ENCODE measurements at places on chromosomes 12 and 14.

DNA sequence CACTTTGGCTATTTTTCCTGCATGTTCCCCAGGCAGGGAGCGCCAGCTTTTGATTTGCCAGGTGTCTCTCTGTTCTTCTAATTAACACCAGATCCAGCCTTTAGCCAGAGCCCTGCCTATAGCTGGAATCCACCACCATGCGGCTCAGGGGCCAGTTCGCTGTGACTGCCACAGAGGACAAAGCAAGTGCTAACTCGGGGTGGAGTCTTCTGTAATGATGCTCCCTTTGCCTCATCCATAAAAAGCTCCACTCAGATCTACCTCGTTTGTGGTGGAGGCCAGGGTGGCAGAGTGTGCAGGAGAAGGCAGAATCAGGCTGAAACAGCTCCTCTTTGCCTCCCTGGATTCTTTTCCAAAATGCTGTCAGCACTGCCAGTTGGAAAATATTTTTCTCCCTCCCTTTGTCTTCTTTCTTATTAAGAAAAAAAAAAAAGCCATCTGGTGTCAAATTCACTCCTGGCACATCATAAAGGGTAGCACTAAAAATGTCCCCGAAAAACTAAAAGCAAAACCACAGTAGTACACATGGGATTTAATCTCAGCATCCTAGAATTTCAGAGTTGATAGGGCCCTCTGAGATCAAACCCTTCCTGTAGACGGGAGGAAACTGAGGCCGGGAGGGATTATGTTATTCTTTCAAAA, 18.0 kb upstream of the CTDSP2 start:
- DNase-seq: no peak

DNA sequence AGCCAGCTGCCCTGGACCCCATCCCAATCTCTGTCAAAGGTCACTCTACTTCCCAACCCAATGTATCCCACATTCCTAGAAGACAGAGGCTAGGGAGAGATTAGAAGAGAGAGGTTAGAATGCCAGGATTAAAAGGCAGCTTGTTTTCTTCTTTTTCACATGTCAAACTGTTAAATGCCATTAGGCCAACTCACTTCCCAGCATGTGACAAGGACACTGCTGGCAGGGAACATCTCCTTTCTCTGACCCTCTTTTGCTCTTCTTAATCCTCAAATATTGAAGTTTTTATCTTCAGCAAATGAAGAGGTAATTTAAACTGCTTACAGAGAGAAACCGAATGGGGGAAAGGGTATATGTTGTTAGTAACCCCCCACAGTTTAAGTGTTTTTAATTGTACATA, 89.1 kb downstream of the BBS10 start:
- DNase-seq: no peak

DNA sequence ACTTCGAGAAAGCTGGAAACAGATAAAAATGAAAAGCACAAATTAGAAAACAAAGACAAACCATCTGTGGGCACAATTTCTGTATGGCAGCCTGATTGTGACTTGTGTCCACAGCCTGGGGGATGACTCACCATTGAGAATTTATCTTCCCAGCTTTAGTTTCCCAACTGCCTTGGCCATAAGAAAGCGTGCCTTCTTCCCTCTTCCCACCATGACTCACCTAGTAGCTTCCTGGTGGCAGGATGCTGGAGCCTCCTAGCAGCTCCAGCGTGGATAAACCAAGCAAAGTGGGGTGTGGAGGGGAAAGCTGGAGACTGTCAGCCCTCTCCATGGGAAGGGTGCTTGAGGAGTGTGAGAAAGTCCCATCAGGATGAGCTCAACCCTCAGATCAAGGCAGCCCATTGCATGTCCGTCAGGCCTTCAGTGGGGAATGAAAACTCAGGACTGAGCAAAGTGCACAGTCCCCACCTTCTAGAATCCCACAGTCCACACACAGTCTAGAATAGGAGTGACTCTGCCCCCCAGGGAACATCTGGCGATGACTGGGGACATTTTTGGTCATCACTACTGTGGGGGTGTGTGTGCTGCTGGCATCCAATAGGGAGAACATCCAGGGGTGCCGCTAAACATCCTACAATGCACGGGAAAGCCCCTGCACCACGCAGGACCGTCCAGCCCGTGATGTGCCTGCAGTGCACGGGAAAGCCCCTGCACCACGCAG, 22.4 kb upstream of the SERPINA6 start:
- peak; percentile 86 for DNase-seq

- DNase-seq: no peak
These were observed 777 bp downstream of the ZFP36L1 start for GRCh38 chr14:68791902-68792677.

- DNase-seq: no peak
These were observed 641.1 kb upstream of the TBX3 start for GRCh38 chr12:115324949-115325593.

DNA sequence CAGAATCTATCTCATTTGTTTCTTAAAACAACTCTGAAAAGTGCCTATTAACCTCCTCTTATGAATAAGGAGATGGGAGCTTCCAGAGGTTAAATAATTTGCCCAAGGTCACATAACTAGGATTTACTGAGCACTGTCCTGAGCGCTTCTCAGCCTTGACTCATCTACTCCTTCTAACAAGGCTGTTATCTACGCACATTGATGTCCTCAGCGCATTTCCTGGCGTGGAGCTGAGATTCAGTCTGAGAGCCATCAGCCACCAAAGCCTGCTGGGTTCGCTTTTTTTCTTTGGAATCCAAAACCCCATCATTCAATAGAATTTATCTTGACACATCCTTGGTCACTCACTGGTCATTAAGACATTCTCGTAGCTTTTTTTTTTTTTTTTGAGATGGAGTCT, 29.3 kb downstream of the AK7 start:
- DNase-seq: no peak

DNA sequence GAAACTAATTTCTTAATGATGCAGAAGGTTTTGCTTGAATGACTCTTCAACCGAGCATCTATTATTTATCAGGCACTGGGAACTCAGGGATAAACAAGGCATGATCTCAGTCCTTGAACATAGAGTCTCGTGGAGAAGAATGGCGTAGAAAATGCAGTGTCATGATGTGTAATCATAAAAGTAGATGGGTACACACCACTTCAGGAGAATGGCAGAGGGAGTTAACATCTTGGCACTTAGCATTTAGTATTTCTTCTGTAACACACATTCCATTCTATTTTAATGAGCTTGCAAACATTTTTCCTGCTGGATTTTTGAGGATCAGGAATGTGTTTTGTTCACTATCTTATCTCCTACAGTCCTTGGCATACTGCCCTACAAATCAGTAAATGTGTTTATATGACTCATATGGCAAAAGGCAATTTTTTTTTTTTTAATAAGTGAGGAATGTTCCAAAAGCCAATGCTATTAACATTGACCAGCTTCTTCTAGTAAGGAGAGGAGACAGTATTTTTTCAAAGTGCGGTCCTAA, 3.8 kb downstream of the TXNRD1 start:
- peak; percentile 92 for DNase-seq

Data from epithelial cell of proximal tubule (primary cell).